ENCODE measurements at places on chromosomes 7 and 10. TPM values are rescaled to one million over a fixed set of nuclear protein-coding genes. Genes with fewer than 3 reads are reported as not detected.

The FEZF1 gene
- total RNA-seq: not detected

The LIPF gene
- total RNA-seq: not detected

The WNT8B gene
- not detected for total RNA-seq

The ACSM6 gene
- total RNA-seq: not detected

DNA sequence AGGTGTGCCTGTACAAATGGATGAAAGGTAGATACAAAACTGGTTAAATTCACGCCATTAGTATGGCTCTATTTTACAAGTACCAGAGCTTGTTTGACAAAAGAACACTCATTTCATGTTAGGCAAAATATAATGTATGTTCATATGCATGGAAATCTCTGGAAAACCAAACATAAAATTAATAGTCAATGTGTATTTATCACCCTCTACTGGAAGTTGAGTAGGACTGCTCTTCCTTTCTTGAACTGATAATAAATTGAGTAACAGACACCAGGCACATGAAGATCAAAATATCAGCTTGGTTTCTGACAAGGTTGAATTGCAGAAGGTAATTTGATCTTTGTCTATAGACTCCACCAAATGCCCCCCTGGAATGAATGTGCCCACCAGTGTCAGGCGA, 19.8 kb upstream of the AKR1B1 start:
- H3K4me1 ChIP-seq: no peaks in the 10 kb centered on the region
- no peaks in the 10 kb centered on the region for H3K27me3 ChIP-seq
- H3K4me3 ChIP-seq: no peak overlapping the region
- no peaks in the 10 kb centered on the region for H3K36me3 ChIP-seq
- no peak overlapping the region for H3K27ac ChIP-seq
- DNase-seq: no peak

- no peaks in the 10 kb centered on the region for H3K36me3 ChIP-seq
- H3K27ac ChIP-seq: no peak overlapping the region
- H3K4me1 ChIP-seq: no peaks in the 10 kb centered on the region
- H3K4me3 ChIP-seq: no peak overlapping the region
- no peaks in the 10 kb centered on the region for H3K27me3 ChIP-seq
Measured at GRCh38 chr10:47360419-47361040, 12.4 kb downstream of the RBP3 start.

DNA sequence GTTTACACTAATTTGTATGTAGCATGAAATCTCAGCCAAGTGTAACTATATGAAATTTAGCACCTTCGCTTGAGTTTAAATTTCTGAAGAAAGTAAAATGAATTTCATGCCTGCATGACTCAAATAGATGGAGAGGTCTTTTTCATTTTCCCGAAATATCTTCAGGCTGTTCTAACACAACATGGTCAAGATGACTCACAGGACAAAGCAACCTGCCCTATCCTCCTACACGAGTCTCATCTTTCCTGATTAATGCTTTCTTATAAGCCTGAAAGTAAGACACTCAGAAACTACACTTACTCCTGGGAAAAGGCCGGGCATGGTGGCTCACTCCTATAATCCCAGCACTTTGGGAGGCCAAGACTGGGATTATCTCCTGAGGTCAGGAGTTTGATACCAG, 41.2 kb downstream of the CH25H start:
- peaks cover 26% of the 10 kb centered on the region for H3K4me1 ChIP-seq
- no peak overlapping the region for H3K27ac ChIP-seq
- no peak overlapping the region for H3K4me3 ChIP-seq
- no peaks in the 10 kb centered on the region for H3K27me3 ChIP-seq
- DNase-seq: no peak

DNA sequence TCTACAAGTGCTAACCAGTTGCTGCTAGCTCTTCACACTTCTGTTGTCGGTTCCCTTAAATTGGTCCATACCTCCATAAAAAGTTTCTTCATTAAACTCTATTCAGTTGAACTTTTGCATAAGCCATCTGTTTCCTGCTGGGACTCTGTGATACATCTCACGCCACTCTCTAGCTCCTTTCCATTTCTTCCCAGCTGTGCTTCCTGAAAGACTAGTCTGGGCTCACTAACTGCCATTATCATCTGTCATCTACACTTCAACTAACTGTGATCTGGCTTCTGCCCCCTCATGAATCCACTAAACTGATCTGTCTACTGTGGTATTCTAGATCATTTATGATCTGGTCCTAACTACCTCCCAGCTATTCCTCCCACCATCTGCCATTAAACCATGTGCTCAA, 78.3 kb downstream of the ELAPOR2 start:
- no peak for DNase-seq
- no peak overlapping the region for H3K4me3 ChIP-seq
- H3K4me1 ChIP-seq: peaks cover 21% of the 10 kb centered on the region
- no peak overlapping the region for H3K27ac ChIP-seq
- no peaks in the 10 kb centered on the region for H3K36me3 ChIP-seq

DNA sequence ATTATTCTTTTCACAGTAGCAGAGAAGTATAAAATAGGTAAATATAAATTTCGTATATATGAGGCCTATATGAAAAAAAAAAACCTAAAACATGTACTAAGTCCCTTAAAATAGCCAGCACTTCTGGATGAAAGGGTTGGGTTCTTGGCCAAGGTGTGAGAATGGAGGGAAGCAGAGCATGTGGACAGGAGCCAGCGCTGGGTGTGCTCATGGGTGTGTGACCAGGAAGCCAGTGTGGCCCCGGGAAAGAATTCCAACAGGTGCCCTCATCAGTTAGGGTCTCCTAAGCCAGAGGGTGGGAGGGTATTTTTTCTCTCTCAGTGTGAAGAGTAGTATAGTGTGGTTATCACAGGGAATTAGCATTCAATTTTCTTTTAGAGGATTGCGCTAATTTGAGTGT, 401.9 kb upstream of the IGFBP3 start:
- DNase-seq: no peak
- H3K4me3 ChIP-seq: no peak overlapping the region
- no peaks in the 10 kb centered on the region for H3K36me3 ChIP-seq
- H3K27me3 ChIP-seq: no peaks in the 10 kb centered on the region

DNA sequence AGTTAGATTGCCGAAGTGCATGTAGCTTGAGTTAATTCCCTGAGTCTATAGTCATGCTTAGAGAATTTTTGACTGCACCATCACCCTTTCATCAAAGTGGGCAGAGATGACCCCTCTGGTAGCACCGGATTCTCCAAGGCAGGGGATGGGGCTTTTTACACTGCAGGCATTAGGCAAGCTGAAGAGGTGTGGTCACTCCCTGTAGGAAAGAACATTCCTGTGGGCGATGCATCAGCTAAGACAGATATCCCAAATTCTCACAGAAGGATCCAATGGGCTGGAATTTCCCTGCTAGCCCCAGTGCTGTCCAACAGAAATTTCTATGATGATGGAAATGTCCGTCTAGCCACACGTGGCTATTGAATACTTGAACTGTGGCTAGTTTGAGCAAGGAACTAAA, 118.2 kb downstream of the ADAM12 start:
- H3K36me3 ChIP-seq: no peaks in the 10 kb centered on the region
- no peak for DNase-seq
- H3K27ac ChIP-seq: no peak overlapping the region
- no peak overlapping the region for H3K4me3 ChIP-seq

- peak overlapping the region; percentile 48 for H3K4me3 ChIP-seq
- H3K4me1 ChIP-seq: peaks cover 8% of the 10 kb centered on the region
- no peak for DNase-seq
- no peak overlapping the region for H3K27ac ChIP-seq
Measured at GRCh38 chr7:37916017-37916672, 472 bp downstream of the SFRP4 start.

DNA sequence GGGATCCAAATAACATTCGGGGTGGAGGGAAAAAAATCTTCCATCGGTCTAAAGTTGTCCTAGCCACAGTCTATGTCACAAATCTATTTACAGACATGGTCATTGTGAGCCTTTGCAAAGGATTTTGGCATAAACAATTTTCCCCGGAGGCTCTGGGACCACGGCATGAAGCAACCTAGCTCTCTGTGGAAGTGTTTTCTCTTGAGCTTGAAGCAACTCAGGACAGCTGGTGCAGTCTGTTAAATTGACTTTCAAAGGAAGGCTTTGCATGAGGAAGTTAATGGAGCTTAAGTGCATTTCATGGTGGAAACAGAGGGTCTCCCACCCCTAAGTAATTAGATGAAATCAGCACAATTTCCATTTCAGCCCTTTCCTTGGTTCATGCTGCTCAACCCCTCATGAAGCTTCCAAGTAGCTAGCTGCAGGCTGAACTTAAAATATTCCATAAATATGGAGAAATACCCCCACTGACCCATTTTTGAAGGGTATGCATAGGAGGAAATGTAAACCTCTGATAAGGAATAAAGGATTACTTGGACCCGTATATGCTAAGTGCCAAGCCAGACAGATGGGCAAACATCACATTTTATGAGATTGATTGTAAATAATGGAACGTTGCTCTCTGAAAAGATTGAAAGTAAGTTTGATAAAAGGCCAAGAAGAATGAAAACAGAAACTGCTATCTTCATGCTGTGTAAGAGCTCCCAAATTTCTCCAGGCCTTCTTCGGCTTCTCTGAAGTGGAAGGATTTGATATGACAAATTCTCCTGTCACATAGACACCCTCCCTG, 39.9 kb downstream of the CCDC3 start:
- H3K27me3 ChIP-seq: no peaks in the 10 kb centered on the region
- H3K27ac ChIP-seq: no peak overlapping the region
- no peaks in the 10 kb centered on the region for H3K36me3 ChIP-seq
- no peak for DNase-seq

DNA sequence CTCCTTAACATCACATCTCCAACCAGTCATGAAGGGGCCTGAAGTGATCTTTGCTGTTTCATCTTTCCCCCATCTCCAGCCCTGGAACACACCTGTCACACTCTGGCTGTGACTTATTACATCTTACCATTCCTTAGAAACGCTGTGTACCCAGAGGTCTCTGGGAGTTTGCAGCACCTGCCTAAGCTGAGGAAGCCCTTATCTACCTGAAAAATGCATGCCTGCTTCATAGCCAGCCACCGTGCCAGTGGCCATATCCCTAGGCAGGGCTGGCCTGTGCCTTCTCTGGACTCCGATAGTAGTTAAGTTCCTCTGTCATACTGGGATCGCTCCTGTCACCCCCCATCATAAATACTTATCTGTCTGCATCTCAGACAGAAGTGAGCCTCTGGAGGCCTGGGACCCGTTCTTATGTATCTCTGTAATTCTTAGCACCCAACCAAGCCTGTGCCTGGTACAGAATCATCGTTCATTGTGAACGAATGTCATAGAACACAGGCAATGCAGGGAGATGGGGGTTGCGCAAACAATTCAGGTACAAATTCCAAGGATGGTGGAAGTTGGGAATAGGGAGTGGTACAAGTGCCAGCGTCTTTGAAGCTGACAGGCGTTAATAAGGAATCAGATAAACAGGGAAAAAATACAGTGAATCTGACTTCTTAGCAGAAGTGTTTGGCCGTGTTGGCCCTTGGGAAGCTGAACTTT, 254.6 kb downstream of the CAMK1D start:
- H3K4me3 ChIP-seq: no peak overlapping the region
- H3K4me1 ChIP-seq: peaks cover 14% of the 10 kb centered on the region
- no peaks in the 10 kb centered on the region for H3K36me3 ChIP-seq

- no peaks in the 10 kb centered on the region for H3K4me1 ChIP-seq
- no peaks in the 10 kb centered on the region for H3K36me3 ChIP-seq
- no peak within 1 kb of the TSS for H3K27ac ChIP-seq
- no peak within 1 kb of the TSS for H3K4me3 ChIP-seq
- DNase-seq: no peak
Measured at GRCh38 chr7:56115852-56116538, at the start of gene NUPR2. TSS of gene NUPR2 (minus strand) at chr7:56116417. CDS start at chr7:56116314, 103 bp downstream.

GRCh38 chr10:101052285-101052684, 9.5 kb upstream of the KAZALD1 start:
- peaks cover 8% of the 10 kb centered on the region for H3K4me1 ChIP-seq
- H3K27ac ChIP-seq: no peak overlapping the region
- DNase-seq: no peak
- no peaks in the 10 kb centered on the region for H3K36me3 ChIP-seq
- H3K27me3 ChIP-seq: no peaks in the 10 kb centered on the region
- H3K4me3 ChIP-seq: no peak overlapping the region

DNA sequence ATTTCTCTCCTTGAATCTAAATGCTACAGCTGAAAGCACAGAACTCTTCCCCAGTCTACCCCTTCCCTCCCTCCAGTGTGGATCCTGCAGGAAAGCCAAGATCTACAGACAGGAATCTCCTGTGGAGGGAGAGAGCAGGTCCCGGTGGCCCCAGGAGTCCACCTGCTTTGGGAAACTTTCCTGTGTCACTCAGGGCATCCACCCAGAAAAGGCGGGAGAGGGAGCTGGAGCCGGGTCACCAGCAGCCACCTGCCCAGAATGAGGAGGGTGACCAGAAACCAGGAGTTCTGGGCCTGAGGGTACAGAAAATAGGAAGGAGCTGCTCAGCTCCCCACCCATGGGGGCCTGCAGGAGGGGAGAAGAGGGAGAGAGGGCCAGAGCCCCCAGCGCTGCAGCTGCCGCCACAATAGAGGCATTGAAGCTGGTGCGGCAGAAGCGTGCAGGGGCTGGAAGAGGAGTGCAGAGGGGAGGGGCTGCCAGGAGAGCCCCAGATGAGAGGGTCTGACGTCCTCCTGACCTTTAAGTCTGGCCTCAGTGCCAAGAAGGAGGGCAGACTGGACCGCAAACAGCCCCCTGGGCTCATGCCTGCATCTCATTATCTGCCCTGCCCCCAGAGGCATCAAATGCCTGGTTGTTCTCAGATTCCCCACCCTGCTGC, 56.3 kb upstream of the TMEM72 start:
- no peak overlapping the region for H3K27ac ChIP-seq
- no peak for DNase-seq
- no peaks in the 10 kb centered on the region for H3K4me1 ChIP-seq

DNA sequence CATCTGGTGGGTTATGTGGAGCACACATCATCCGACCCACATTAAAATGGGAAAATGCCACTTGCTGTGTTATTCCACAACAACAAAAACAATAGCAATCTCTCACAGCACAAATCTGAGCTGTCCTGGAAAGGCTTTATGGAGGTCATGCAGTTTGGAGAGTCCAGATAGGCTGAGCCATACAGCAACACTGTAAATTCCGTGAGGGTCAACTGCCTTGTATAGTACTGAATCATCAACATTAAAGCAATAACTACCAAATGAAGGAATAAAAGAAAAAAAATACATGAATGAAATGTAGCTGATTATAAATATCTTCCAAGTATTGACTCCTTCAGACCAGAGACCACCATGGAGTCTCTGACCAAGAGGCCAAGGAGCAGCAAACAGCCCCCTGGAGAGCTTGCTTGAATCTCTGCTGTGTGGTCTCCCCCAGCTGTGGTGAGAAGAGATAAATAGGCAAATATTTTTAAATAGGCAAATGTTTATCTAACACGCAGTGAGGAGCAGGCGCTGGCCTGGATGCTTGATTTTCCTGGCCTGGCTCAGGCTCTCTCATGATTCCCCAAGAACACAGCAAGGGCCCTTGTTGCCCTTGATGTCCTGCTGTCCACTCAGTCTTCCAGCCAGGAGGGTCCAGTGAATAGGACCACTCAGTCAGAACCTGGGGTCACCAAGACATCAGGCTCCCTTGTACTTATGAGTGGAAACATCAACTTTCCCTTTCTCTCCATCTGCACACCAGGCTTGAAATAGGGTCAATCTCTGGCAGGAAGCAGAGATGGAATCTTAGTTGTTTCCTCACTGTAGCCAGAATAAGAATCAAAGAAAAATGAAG, 1021.3 kb downstream of the XPNPEP1 start:
- H3K36me3 ChIP-seq: no peaks in the 10 kb centered on the region
- H3K4me1 ChIP-seq: no peaks in the 10 kb centered on the region
